ENCODE measurements at places on chromosomes 5 and 9. TPM values are rescaled to one million over a fixed set of nuclear protein-coding genes. Genes with fewer than 3 reads are reported as not detected.

The TTC33 gene
- 37.4 TPM for polyA plus RNA-seq

The ZNF782 gene
- polyA plus RNA-seq: 7.0 TPM

The SPINK13 gene
- not detected for polyA plus RNA-seq

The INSL4 gene
- polyA plus RNA-seq: not detected

The SREK1IP1 gene
- polyA plus RNA-seq: 23.9 TPM

The OBP2B gene
- polyA plus RNA-seq: 0.30 TPM

The ABO gene
- polyA plus RNA-seq: 30.9 TPM

The CFAP90 gene
- polyA plus RNA-seq: 5.9 TPM

The OLFM1 gene
- polyA plus RNA-seq: 7.3 TPM

The CTNND2 gene
- polyA plus RNA-seq: 2.7 TPM

The CCL27 gene
- 0.28 TPM for polyA plus RNA-seq

The RANBP17 gene
- polyA plus RNA-seq: 11.7 TPM

The MARVELD2 gene
- 28.6 TPM for polyA plus RNA-seq

GRCh38 chr9:27496135-27496504 is 28.0 kb upstream of the IFNK start:
- no peak for DNase-seq

GRCh38 chr5:1288439-1289335 is 6.2 kb downstream of the TERT start:
- DNase-seq: no peak

- DNase-seq: peak; percentile 39
Measured at GRCh38 chr5:140926443-140927227, 536 bp downstream of the PCDHAC1 start.

GRCh38 chr9:133134388-133135145 is 13.5 kb upstream of the RALGDS start:
- no peak for DNase-seq

DNA sequence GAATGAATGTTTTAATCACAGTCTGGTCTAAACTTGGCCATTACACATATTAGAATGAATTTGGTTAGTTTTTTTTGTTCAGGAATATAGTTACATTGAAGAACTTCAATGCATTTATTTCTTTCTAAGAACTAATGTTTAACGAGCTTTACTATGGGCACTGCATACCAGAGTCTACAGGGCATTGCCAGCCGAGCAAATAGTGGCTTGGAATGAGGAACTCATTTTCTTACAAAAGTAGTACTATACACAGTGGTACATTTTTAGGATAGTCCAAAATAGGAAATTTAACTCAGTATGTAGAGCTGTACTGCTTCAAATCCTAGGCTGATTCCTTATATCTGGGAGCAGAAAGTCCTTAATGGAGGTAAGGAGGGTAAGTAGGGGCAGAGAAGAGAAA is 155.4 kb downstream of the CARTPT start:
- DNase-seq: no peak

GRCh38 chr9:129258124-129258822 is 80.2 kb upstream of the IER5L start:
- DNase-seq: peak; percentile 81

- DNase-seq: no peak
Measured at GRCh38 chr5:111741278-111741677, 15.7 kb downstream of the NREP start.

DNA sequence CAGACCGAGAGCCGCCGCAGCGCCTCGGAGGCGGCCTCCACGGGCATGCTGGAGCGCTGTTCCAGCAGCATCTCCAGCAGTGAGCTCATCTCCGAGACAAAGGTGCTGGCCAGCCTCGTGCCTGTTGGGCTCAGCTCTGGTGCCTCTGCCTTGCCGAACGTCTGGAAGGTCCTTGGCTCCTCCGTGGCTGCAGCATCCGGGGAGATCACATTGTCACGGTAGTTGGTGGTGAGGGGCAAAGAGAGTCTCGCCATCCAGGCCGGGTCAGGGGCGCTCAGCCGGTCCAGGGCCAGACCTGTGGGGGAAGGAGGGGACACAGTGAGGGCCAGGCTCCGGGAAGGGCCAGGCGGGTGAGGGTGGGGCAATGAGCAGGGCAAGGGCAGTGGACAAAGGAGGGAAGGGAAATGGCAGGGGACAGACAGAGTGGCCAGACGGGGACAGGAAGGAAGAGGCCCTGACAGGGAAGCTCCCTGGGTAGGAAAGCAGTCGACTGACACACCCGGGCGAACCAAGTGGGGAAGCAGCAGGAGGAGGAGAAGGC is 12.4 kb downstream of the PCDH12 start:
- no peak for DNase-seq

DNA sequence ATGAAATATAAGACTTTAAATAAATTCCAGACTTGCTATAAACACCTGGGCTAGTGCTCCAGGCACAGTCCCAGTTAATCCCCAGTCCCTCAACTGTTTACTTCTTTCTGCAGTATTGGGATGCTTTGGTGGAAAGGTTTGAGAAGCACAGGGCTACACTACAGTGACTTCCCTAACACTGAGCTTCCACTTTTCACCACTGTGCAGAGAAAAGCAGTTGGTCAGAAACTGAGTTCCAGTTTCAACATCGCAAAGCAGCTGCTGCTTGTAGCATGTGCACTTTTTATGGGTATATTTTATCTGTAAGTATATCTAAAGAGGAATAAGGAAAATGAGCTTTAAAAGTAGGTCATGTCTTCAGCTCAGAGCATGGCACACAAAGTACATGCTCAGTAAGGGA is 339.7 kb downstream of the NTRK2 start:
- DNase-seq: no peak

DNA sequence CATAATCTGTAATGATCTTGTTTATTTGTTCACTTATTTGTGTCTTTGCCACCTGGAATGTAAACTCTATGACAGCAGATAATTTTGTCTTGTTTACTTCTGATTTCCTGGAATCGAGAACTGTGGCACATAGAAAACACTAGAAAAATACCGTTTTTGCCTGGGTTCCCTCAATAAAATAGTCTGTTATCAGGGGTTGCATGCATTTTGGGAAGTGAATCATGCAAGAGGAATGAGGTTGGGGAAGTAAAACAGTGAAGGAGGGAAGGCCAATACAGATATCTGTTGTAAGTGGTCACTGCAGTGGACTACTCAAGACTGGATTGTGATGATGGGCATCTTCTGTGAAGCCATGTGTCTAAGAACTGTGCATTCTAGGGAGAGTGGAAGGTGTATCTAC is 45.2 kb upstream of the IL6ST start:
- DNase-seq: no peak

DNA sequence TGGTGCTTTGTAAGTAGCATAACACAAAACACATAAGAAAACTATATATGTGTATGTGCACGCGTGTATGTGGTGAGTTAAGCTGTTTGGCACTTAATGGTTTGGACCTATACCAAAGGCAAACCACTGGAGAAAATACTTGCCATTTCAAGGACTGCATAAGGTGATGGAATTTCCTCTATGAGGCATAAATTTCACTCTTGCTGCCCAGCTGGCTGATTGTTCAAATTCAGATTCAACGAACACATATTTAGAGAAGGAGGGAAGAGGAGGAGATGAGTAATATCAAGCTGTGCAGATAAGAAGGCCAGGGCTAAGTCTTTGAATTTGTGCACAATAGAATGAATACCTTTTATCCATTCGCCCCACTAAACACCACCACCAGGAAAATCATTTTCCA is 470.6 kb upstream of the MPDZ start:
- no peak for DNase-seq

GRCh38 chr9:100084734-100085133 is 14.1 kb downstream of the ERP44 start:
- DNase-seq: no peak

GRCh38 chr5:96741891-96742309 is 65.8 kb downstream of the ERAP1 start:
- DNase-seq: no peak

GRCh38 chr9:70420441-70421271 is 6.2 kb upstream of the KLF9 start:
- no peak for DNase-seq

- DNase-seq: no peak
Measured at GRCh38 chr5:38258319-38259061, at the start of gene EGFLAM. Gene EGFLAM, plus strand, starts transcription at chr5:38258559. Its CDS starts 196 bp downstream, at chr5:38258755.

DNA sequence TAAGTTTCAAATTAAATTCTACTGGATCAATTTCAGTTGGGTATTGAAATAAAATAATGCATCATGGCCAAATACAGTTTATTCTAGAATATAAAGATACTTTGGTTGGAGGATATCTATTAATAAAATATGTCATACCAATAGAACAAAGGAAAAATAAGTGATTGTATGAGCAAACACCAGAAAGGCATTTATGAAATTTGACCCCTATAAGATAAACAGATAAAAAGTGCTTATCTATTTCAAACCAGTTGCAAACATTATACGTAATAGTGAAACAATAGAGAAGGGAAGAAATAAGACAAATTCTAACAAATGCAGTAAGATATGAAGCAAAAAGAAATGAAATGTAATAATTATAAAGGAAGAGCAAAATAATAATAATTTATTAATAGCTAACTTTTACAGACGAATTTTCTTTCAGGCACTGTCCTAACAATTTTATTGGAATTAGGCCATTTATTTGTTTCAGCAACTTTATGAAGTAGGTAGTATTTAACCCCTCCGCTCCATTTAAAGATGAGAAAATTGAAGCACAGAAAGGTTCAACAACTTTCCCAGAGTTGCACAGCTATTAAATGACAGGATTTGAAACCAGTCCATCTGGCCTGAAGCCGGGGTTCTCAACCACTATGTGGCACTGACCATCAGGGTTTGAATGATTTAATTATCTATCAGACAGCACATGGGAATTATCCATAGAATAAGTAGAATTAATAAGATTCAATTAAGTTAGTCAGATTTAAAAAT is 20.8 kb downstream of the ANKRD55 start:
- DNase-seq: no peak

DNA sequence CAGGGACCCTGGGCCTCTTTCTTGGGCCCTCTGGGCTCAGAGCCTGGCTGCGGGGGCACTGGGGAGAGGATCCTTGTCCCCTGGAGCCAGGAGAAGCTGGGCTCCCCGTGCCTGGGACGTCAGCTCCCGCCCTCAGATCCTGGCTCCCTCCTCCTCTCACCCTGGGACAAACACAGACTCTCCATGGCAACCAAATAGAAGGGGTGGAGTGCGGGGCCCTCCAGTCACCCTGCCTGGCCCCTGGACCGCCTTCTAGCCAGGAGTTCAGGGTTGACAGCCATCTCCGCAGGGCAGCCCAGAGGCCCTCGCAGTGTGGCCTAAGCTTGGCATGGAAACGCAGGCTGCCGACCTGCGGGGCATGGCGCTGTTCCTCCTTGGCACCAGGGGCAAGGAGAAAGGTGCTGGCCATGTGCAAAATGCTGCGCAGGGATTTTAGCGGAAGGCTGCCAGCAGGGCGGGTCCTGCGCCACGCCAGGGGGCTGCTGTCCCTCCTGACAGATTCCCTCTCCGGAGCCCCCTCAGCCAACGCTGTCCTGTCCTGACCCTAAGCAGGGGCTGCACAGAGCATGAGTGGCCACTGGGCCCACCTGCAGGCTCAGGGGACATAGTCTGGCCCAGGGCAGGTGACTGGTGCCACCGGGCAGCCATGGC is 1.0 kb downstream of the ZDHHC11 start:
- DNase-seq: peak; percentile 51

- no peak for DNase-seq
Measured at GRCh38 chr9:120845255-120845654, 2.5 kb upstream of the PSMD5 start.

GRCh38 chr9:109316207-109316640 is 4.6 kb downstream of the EPB41L4B start:
- no peak for DNase-seq

- no peak for DNase-seq
Measured at GRCh38 chr9:13569602-13570067, 290.1 kb upstream of the MPDZ start.

DNA sequence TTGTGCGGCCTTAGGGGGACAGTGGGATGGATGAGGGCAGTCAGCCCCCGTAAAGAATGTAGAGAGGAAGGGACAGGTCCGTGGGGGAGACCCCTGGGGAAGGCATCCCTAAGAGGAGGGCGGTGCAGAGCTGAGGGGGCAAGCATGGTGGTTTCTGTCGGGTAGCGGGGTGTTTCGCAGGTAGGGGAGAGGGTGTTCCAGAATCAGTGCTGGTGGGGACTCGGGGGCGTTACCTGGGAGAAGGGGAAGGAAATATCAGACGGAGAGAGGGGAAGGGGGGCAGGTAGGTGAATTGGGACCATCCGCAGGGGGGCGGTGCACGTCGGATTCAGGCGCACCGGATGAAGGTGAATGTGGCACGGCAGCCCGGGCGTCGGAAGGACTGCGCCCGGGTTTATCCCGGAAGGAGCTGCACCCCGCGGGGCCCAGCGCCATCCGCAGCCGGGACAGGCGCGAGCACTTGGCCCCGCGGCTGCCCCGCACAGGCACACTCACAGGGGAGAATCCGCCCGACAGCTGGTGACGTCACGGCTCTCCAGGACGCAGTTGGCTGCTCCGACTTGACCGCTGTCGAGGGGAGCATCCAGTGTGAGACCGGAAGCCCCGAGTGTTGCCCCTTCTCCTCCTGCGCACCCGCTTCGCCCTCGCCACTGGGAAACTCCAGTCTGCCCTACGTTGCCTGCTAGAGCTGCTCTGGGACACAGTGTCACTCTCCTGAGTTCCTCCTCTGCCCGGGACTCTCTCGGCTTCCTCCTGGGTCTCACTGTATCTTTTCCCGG is 1.3 kb downstream of the CD72 start:
- no peak for DNase-seq

GRCh38 chr5:139361835-139362429 is 20.3 kb downstream of the PAIP2 start:
- DNase-seq: no peak

- no peak for DNase-seq
Measured at GRCh38 chr5:41009232-41009631, 61.9 kb downstream of the MROH2B start.

DNA sequence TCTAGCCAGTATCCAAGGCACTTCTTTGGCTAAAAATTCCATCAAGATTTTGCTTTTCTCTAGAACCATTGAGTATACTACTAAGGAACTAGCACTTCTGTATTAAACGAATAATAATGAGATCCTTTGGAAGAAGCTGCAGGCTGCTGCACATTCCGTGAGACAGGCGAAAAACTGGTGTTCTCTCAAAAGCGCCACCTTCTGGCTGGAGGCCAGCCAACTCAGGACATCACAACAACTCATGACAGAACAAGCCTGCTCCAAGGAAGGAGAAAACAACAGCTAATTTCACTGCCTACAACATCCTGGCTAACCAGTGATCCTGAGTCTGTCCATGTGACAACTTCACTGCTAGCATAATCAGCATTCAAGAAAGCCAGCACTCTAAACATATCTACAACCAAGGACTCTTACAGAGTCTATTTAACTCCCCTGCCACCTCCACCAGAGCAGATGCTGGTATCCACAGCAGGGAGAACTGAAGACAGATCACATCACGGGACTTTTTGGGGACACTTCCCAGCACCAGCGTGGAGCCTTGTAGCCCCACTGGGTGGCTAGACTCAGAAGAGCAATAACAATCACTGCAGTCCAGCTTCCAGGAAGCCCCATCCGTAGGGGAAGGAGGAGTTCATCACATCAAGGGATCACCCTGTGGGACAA is 150.5 kb downstream of the YTHDC2 start:
- no peak for DNase-seq

GRCh38 chr9:118306801-118307200 is 602.6 kb downstream of the TLR4 start:
- DNase-seq: no peak

GRCh38 chr9:109585796-109586195 is 87.7 kb upstream of the PTPN3 start:
- peak; percentile 72 for DNase-seq
